Non-pigmented ciliary epithelial cell (primary cell): ENCODE measurements at places on chromosomes 13 and 19.

- no peak for DNase-seq
These were observed 43.8 kb downstream of the ZNF93 start for GRCh38 chr19:19944583-19944880.

GRCh38 chr13:28744656-28745055, 25.9 kb upstream of the SLC46A3 start:
- DNase-seq = no peak

DNA sequence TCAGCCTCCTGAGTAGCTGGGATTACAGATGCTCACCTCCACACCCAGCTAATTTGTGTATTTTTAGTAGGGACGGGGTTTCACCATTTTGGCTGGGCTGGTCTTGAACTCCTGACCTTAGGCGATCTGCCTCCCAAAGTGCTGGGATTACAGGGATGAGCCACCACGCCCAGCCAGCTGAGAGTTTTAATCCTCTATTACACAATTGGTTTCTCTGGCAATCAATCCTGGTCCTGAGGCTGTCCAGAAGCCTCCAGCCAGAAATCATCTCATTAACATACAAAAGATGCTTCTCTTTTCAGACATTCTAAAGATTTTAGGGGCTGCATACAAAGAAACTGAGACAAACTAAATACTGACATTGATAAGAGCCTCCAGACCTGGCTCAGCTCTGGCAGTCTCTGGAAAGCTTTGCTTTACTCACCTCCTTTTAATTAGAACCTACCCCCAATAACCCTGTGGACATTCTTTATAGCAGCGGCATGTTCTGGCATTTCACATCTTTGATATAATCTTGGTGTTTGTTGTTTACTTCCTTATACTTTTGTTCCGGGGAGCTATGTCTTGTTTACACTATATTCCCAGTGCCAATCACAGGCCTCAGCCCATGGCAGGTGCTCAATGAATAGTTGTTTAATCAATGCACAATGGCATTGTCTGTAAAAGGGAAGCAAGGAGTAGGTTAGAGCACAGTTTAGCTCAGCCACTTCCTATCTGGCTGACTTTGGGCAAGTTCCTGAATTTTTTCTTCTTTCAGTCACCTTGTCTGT, 4.1 kb upstream of the ZNF724 start:
- no peak for DNase-seq

- DNase-seq = no peak
These were observed 6.3 kb downstream of the TBCB start for GRCh38 chr19:36121486-36122124.

- DNase-seq = no peak
These were observed 660 bp upstream of the MVB12A start for GRCh38 chr19:17419154-17419620.

DNA sequence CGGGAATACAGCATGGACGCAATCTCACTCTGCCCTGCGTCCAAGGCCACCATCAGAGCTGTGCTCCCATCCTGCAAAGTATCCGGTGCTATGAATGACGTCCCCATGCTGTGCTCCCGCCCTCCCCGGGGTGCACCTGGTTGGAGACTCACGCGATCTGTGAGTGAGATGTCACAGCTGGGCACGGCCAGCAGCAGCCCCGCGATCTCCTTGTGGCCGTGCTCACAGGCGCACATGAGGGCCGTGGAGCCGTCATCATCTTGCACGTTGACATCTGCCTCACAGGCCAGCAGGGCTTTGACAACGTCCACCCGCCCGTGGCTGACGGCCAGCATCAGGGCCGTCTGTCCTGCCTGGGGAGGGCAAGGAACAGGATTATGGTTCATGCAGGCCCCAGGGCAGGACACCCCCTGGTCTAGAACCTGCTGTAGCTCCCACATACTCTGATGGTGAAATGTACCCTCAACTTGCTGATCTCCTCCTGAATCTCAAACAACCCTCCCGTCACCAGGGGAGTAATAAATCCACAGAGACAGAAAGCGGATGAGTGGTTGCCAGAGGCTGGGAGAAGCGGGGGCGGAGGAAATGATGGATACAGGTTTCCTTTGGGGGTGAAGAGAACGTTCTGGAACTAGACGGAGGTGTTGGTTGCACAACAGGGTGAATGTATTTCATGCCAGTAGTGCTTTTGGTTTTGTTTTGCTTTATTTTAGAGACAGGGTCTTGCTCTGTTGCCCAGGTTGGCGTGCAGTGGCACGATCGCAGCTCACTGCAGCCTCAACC, 14.5 kb upstream of the SPC24 start:
- no peak for DNase-seq

GRCh38 chr13:38758277-38758676, 71.4 kb downstream of the FREM2 start:
- DNase-seq = no peak

DNA sequence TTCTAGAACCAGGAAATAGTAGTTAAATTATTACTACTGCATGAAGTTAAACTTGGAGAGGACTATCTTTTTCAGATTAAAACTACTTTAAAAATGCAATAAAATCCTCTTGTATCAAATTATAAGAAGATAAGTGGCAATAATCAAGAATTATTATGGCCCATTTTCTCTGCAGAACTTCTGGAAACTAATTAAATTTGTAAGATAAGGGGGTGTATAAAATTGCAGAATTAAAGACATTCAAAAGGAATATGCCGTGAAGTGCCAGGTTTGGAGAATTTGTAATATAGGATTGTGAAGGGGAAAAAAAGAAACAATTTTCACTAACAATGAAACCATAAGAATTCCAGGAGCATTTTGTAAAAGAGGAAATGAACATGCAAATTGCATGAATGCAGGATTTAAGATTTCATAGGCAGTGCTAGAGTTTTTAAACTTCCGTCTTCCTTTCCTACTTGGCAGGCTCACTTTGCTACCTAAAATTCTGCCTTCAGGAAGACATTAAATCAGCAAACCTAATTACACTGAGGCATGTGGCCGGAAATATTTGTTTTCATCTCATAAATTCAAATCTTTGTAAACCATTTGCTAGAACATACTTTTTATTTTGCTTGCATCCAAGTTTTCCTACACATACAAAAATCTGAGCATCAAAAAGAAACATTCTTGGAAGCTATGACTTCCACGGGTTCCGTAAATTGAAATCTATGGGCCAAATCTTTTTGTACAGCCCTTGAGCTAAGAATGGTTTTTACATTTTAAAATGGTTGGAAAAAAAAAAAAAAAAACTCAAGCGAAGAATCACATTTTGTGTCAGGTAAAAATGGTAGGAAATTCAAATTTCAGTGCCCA, 166.9 kb downstream of the DCLK1 start:
- DNase-seq = no peak

GRCh38 chr19:20038358-20039202, 725 bp downstream of the ZNF682 start:
- DNase-seq = no peak

DNA sequence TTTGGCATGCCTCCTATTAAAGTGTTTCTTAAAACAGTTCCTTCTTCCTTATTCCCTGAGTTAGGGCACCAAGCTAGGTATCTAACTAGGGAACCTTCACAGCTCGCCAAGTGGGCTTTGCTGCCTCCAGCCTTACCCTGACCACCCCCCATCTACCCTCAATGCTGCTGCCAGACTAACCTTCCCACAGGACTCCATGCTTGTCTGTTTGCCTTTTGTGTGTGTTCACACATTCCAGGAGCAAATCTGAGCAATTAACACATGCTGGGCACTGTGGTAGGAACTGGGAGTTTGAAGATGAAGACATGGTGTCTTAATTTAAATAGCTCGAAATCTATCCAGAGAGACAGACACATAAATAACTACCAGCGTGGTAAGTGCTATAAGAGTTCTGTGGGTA, 185.2 kb downstream of the MZT1 start:
- no peak for DNase-seq

GRCh38 chr13:57470491-57470890, 161.1 kb upstream of the PCDH17 start:
- no peak for DNase-seq
